ENCODE measurements at places on chromosomes 6 and 20. TPM values are rescaled to one million over a fixed set of nuclear protein-coding genes. Genes with fewer than 3 reads are reported as not detected.

The CD93 gene
- total RNA-seq = 1.2 TPM

The ANKRD66 gene
- not detected for total RNA-seq

The MEP1A gene
- not detected for total RNA-seq

DNA sequence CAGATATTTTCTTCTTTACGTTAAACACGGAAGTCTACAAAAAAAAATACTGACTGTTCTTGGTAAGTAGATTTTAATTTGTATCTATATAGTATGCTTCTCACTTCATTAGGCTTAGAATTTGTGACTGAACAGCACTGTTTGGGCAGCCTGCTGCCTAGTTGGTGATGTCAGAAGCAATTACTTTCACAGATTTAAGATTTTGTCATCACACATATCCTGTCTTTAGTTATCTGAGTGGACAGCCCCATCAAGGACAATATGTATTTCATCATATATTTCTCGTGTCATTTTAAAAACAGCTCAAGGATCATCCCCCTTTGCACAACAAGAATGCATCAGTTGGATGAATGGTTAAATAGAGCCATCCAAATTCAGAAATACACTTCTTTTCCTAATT, 338.4 kb upstream of the CITED2 start:
- H3K27me3 ChIP-seq = peaks cover 10% of the 10 kb centered on the region
- no peak overlapping the region for H3K4me3 ChIP-seq
- DNase-seq = no peak
- H3K27ac ChIP-seq = no peak overlapping the region
- no peaks in the 10 kb centered on the region for H3K4me1 ChIP-seq

DNA sequence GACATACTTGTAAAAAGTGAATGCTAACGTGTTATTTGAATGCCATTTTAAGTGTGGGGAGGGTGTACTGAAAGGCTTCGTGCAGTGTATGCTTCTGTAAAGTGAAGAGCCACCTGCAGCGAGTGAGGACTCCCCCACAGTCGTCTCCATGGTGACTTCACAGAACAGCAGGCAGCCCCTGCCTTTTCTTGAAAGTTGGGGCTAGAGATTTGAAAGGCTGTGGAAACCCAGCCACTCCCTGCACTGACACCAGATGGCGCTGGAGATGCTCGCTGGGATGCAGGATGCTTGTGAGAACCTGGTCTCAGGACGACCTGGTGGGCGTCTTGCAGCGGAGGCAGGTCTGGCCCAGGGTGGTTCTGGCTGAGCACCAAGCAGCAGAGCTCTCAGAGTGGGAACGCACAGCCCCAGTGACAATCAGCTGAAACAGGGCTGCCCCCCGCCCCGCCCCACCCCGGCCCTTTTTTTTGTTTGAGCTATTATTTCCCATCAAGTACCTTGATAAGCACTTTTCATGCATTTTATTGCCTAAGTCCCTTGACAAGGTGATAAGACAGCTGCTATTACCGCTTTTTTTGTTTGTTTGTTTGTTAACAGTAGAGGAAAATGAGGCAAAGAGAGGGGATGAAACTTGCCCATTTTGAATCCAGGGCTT, 150.3 kb downstream of the SYCP2 start:
- no peaks in the 10 kb centered on the region for H3K4me1 ChIP-seq
- no peak overlapping the region for H3K4me3 ChIP-seq
- no peak overlapping the region for H3K27ac ChIP-seq
- H3K27me3 ChIP-seq = no peaks in the 10 kb centered on the region

- H3K4me1 ChIP-seq = no peaks in the 10 kb centered on the region
- H3K27me3 ChIP-seq = no peaks in the 10 kb centered on the region
- peaks cover 4% of the 10 kb centered on the region for H3K36me3 ChIP-seq
- H3K27ac ChIP-seq = no peak overlapping the region
- no peak for DNase-seq
Observed at GRCh38 chr20:4190792-4191519, 175.6 kb upstream of the RNF24 start.

The LSM14B gene
- total RNA-seq = 43.2 TPM

Data from activated T-helper 1 cell treated with anti-CD3 and anti-CD28 coated beads, Interleukin-12 subunit alpha, Interleukin-12 subunit beta, Interleukin-2, Interleukin-4 antibody, amounts not matched to agents 30 ng/mL and 10 ng/mL and 1 ng/mL, durations not matched to agents 14 hours and 24 hours and 36 hours (primary cell).